ENCODE measurements at places on chromosomes 3 and 15.

DNA sequence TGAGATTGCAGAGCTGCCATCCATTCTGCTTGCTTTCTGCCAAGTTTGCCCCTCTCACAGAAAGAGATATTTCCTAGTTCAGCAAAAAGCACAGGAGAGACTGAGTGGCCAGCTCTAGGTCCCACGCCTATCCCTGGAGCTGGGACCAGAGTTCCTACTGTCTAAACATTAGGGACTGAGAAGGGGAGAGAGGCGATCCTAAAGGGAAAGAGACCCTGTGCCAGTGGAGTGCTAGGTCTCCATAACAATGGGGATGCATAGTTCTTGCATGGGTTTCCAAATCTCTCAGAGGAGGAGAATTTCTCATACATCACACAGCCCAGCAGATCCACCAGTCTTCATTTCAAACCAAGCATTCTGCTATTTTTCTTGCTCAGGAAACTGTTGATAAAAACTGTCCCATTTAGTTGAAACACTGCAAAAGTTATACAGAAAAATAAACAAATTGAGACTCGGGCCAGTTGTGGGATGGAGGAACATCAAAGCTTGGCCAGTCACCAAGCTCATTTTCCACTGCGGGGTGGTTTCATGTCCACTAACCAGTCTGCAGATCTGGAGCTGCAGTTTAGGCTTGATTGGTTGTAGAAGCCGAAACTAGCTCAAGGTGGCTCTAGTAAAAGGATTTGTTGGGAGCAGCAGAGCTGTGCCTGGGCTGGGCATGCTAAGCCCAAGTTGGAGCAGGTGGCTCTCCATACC, 62.7 kb downstream of the EEFSEC start:
- no peak overlapping the region for H3K4me3 ChIP-seq
- H3K27me3 ChIP-seq, result no peaks in the 10 kb centered on the region
- no peak overlapping the region for H3K27ac ChIP-seq
- H3K4me1 ChIP-seq, result no peaks in the 10 kb centered on the region

DNA sequence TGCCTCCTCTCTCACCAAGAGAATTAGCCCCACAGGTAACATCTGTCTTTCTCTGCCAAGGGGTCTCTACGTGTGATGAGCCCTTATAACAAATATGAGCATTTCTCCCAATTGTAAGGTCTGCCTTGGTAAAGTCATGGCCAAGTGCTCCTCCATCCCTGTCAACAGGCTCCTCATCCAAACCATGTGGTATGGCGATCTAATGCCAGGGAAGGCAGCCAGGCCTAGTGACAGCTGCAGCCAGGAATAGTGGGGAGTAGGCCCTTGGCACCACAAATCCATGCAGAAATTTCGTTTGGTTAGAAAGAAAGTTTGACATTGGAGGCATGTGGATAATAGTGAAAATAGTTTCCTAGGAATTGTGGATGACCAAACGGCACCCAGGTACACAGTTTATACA, 4.7 kb upstream of the LRTM1 start:
- no peaks in the 10 kb centered on the region for H3K4me1 ChIP-seq
- no peak overlapping the region for H3K27ac ChIP-seq
- H3K27me3 ChIP-seq, result no peaks in the 10 kb centered on the region
- H3K36me3 ChIP-seq, result no peaks in the 10 kb centered on the region
- no peak for DNase-seq

DNA sequence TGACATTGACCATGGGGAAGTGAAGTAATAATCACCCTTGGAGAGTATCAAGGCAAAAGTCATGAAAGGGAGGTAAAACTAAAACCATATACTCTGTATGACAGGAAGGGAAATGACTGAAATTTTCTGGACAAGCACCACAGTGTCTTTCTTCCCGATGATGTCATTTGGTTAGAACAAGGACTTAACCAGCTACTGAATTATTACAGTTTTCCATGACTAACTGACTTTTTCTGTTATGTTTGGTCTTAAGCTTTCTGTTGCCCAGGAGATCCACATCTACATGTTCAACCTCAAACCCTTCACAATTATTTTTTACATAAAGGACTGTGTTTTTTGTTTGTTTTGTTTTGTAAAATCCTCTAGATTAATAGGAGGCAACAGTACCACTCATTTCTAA, 191.9 kb upstream of the IL12A start:
- no peak overlapping the region for H3K27ac ChIP-seq
- no peak for DNase-seq
- H3K4me3 ChIP-seq, result no peak overlapping the region
- no peaks in the 10 kb centered on the region for H3K27me3 ChIP-seq
- no peaks in the 10 kb centered on the region for H3K36me3 ChIP-seq
- no peaks in the 10 kb centered on the region for H3K4me1 ChIP-seq

GRCh38 chr3:45957586-45957985, 14.3 kb downstream of the CXCR6 start:
- peaks cover 93% of the 10 kb centered on the region for H3K36me3 ChIP-seq
- DNase-seq, result no peak
- peak overlapping the region; percentile 46 for H3K27ac ChIP-seq
- no peak overlapping the region for H3K4me3 ChIP-seq

GRCh38 chr3:160538895-160539294, 26.5 kb downstream of the KPNA4 start:
- no peaks in the 10 kb centered on the region for H3K27me3 ChIP-seq
- H3K36me3 ChIP-seq, result peaks cover 10% of the 10 kb centered on the region
- H3K4me3 ChIP-seq, result no peak overlapping the region

GRCh38 chr3:136858381-136858780, 3.6 kb upstream of the NCK1 start:
- DNase-seq, result no peak
- no peaks in the 10 kb centered on the region for H3K36me3 ChIP-seq
- H3K27me3 ChIP-seq, result no peaks in the 10 kb centered on the region
- H3K4me3 ChIP-seq, result no peak overlapping the region

DNA sequence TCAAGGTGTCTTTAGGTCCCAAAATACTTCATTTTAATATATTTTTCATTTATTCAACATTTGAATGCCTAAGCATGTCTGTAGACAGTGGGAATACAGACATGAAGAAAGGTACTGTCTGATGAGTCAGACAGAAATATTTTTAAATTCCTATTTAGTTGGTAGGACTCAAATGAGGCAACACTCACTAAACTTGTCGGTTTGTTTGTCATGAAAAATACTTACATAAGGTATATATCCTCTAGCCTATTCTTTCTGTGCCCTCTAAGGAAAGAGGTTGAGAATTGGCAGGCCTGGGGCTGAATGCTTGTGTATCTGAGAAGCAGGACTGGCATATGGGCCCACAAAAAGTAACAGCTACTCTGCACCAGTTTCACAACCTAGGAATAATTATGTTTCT, 423.6 kb upstream of the MDFIC2 start:
- no peak overlapping the region for H3K4me3 ChIP-seq
- no peaks in the 10 kb centered on the region for H3K36me3 ChIP-seq
- H3K27me3 ChIP-seq, result no peaks in the 10 kb centered on the region
- no peaks in the 10 kb centered on the region for H3K4me1 ChIP-seq

- DNase-seq, result no peak
- no peaks in the 10 kb centered on the region for H3K27me3 ChIP-seq
- peaks cover 67% of the 10 kb centered on the region for H3K4me1 ChIP-seq
- no peak overlapping the region for H3K27ac ChIP-seq
Measured at GRCh38 chr15:99504071-99504822, 61.5 kb upstream of the MEF2A start.

DNA sequence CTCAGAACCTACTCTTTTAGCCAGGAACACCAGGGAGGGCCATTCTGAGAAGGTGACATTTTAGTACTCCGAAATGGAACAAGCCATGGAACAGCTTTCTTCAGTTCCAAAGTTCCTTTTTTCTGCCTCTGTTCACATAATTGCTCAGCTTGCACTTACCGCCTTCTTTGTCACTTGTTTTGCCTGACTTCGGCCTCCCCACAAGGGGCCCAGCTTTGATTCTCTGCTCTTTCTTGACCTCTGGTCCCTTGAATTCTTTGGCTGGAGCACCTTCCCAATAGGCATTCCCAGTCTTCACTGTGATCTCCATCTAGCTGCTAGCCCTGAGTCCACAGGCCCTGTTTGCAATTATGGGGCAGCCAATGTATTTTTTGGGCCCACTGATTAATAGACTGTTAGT, 51.4 kb upstream of the SLC7A14 start:
- no peaks in the 10 kb centered on the region for H3K36me3 ChIP-seq
- no peak overlapping the region for H3K4me3 ChIP-seq
- no peaks in the 10 kb centered on the region for H3K4me1 ChIP-seq
- no peaks in the 10 kb centered on the region for H3K27me3 ChIP-seq
- no peak overlapping the region for H3K27ac ChIP-seq

GRCh38 chr3:168371846-168372245, 276.1 kb upstream of the GOLIM4 start:
- H3K4me1 ChIP-seq, result no peaks in the 10 kb centered on the region
- H3K27ac ChIP-seq, result no peak overlapping the region
- no peak overlapping the region for H3K4me3 ChIP-seq
- H3K36me3 ChIP-seq, result no peaks in the 10 kb centered on the region

DNA sequence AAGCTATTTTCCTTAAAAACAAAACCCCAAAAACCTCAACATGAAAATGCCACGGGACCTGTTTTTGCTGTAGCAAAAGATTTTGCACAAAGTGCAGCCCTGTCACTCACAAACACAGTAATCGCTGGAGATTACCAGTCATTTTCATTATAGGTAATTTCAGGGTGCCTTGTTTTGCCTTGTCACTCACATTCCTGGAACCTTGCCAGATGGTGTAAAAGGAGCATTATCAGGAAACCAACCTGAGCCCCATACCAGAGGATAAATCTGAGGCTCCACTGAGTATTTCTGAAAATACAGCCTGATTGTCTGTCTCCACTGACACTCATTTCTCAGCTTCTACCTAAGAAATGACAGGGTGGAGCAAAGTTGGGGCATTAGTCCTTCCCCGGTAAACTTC, 791.3 kb upstream of the LMCD1 start:
- H3K36me3 ChIP-seq, result no peaks in the 10 kb centered on the region
- DNase-seq, result no peak
- no peaks in the 10 kb centered on the region for H3K4me1 ChIP-seq
- H3K4me3 ChIP-seq, result no peak overlapping the region
- H3K27me3 ChIP-seq, result no peaks in the 10 kb centered on the region

- DNase-seq, result no peak
- H3K36me3 ChIP-seq, result no peaks in the 10 kb centered on the region
- no peaks in the 10 kb centered on the region for H3K27me3 ChIP-seq
- no peak overlapping the region for H3K4me3 ChIP-seq
- H3K27ac ChIP-seq, result no peak overlapping the region
- H3K4me1 ChIP-seq, result no peaks in the 10 kb centered on the region
Measured at GRCh38 chr3:127707851-127708411, 35.2 kb downstream of the ABTB1 start.

DNA sequence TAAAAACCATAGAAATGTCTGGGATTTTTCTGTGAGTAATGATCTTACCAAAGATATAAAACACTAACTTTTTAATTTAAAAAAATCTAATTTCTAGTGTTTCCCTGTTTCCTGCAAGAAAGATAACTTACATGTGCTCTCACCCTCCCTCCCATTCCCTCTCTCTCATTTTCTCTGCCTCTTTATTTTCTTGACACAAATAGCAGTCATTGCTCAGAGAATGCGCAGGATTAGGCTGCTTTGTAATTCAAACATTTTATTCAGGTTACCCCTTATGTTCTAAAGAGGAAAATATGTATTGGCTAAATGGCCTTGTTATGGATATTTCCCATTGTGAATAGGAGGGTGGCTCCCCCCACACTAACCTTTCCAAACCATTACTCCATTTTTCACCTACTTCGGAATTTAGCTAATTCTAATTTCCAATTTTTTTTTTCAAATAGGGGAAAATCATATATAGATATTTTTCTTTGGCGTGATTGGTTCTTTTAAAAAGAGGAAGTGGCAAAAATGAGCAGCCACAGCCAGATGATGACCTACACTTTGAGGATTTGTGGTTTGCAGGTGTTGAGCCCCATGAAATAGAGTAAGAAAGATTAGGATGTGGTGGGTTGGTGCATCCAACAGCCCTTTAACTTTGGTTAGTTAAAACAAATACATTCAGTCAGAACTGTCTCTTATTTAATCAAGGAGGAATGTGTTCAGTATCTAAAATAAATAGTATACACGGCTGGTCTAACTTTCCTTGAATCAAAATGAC, 554.4 kb downstream of the IGSF11 start:
- H3K36me3 ChIP-seq, result no peaks in the 10 kb centered on the region
- H3K27me3 ChIP-seq, result no peaks in the 10 kb centered on the region
- H3K27ac ChIP-seq, result no peak overlapping the region
- DNase-seq, result no peak
- no peaks in the 10 kb centered on the region for H3K4me1 ChIP-seq

DNA sequence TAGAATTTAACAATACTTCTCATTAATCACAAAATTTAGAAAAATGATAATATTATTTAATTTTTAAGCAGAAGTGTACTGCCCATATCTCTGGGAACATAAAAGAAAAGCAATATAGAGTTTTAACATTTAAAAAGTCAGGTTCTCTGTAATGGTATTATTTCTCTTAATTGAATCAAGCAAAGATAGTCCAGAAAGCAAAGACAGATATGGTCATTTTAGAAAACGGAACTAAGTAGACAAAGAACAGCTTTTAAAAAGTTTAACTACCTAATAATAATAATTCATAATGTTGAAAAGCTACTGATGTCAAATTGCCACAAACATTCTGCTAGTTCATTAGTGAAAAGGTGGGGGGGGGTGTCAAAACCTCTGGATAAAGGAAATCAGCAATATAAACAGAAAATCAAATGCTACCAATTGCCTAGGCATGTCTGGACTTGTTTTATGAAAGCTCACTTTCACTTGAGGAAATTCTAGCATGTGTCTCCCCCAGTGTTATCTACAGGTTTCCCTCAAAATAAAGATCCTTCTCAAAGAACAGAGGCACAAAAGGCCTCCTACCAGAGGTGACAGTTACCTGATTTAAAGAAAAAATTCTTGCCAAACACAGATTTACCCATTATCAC, 1.7 kb downstream of the ZMAT3 start:
- no peaks in the 10 kb centered on the region for H3K27me3 ChIP-seq
- peaks cover 15% of the 10 kb centered on the region for H3K36me3 ChIP-seq
- H3K27ac ChIP-seq, result no peak overlapping the region
- no peak for DNase-seq
- no peak overlapping the region for H3K4me3 ChIP-seq
- H3K4me1 ChIP-seq, result peaks cover 14% of the 10 kb centered on the region
